HFF-Myc (cell line): ENCODE measurements at places on chromosomes 5 and 9.

GRCh38 chr5:180133971-180134508 is 62.5 kb upstream of the RNF130 start:
- DNase-seq = no peak

DNA sequence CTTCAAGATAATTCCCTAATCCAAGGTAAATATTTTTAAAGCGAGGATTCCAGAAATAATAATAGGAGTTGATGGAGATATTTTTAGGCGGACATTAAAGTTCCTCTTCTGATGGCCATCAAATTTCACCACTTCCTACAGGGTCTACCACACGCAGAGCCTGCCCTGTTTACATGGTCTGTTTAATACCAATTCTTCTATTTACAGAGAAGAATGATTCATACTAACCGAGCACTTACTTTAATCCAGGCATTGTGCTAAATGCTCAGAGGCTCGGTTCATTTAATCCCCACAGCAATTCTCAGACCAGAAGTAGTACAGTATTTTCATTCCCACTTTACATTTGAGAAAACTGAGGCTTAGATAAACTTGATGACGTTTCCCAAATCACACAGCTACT is 3.0 kb upstream of the ITGA1 start:
- DNase-seq = no peak

- DNase-seq = no peak
These were observed 67.6 kb downstream of the FOXD1 start for GRCh38 chr5:73380710-73381589.

GRCh38 chr5:10730043-10730351 is 31.0 kb downstream of the DAP start:
- DNase-seq = no peak

GRCh38 chr5:172881691-172882370 is 47.8 kb downstream of the ERGIC1 start:
- no peak for DNase-seq

DNA sequence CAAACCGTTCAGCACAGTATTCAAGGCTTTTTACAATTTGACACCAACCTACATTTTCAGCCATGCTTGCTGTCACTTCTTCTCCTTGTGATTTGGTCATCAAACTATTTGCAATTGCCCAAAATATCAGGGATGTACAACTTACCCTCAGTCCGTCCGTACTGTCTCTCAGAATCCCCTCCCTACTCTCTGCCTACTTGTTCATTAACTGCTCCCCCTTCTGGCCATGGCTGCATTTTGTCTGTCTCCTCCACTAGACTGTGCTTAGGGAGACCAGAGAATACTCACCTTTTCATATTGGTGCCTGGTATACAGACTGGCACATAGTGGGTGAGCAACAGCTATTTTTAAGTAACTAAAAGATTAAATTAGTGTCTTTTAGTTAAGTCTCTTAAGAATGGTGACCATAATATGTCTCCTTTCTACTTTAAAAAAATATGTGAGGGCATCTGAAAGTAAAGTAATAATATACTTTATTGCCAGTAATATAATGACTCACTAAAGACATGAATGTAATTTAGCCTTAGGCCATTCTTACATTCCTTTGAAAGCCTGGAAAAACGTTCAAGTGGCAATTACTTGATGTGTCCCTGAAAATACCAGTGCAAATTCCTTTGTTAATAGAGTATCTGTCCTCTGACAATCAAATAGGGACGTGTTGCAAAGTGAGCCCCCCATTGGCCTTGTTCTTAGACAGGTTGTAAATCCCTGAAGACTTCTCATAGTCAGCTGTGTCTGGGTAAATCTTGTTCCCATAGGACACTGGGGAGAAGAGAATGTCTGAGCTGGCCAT is 27.8 kb downstream of the PRLR start:
- DNase-seq = peak; percentile 26

- DNase-seq = no peak
These were observed 41.3 kb upstream of the CDKN2AIPNL start for GRCh38 chr5:134453016-134453415.

- no peak for DNase-seq
These were observed 1.7 kb downstream of the DBN1 start for GRCh38 chr5:177471610-177472356.

GRCh38 chr5:117210796-117211195 is 636.2 kb upstream of the SEMA6A start:
- DNase-seq = no peak

GRCh38 chr5:132310141-132310834 is 16.1 kb downstream of the SLC22A4 start:
- DNase-seq = no peak

GRCh38 chr5:141208478-141208877 is at the start of gene PCDHB12:
PCDHB12 (plus strand) TSS chr5:141208719; CDS start chr5:141208908, 189 bp downstream.
- no peak for DNase-seq

GRCh38 chr5:35478856-35479682 is 138.6 kb upstream of the SPEF2 start:
- DNase-seq = no peak

DNA sequence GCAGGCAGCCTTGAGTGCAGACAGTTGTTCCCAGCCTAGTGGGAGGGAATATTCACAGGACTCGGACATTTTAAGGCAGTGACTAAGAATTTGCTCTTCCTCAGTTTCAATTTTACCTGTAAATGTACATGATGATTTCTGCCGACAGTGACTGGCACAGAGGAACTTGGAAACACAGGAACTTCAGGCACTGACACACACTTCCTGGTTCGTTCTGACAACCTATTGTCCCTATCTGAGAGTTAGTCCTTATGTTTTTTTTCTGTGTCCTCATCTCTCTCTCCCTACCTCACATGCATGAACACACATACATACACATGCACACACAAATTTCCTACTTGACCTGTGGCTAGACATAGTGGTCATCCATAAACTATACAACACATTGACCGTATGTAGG is 89.4 kb upstream of the CD180 start:
- DNase-seq = no peak

- no peak for DNase-seq
These were observed 106.0 kb downstream of the FRMD3 start for GRCh38 chr9:83432104-83432627.

GRCh38 chr9:120692901-120693699 is 21.2 kb downstream of the MEGF9 start:
- DNase-seq = no peak

- no peak for DNase-seq
These were observed 167.2 kb downstream of the HMHB1 start for GRCh38 chr5:143979044-143979690.

- DNase-seq = no peak
These were observed 10.9 kb downstream of the SMIM3 start for GRCh38 chr5:150789450-150789849.

- DNase-seq = no peak
These were observed 373.3 kb upstream of the SEMA6A start for GRCh38 chr5:116947691-116948528.

DNA sequence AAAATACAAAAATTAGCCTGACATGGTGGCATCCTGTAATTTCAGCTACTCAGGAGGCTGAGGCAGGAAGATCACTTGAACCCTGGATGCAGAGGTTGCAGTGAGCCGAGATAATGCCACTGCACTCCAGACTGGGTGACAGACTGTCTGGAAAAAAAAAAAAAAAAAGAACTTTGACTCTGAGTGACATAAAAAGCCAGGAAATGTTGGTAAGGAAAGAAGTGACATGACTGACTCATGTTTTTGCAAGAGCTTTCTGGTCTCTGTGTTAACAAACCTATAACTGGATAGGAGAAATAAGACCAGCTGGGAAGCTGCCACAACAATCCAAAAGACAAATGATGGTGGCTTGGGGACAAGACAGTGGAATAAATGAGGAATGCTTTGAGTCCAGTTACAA is 272.1 kb downstream of the HINT1 start:
- no peak for DNase-seq
